ELF-1 (cell line): ENCODE measurements at places on chromosomes 3 and 15.

DNA sequence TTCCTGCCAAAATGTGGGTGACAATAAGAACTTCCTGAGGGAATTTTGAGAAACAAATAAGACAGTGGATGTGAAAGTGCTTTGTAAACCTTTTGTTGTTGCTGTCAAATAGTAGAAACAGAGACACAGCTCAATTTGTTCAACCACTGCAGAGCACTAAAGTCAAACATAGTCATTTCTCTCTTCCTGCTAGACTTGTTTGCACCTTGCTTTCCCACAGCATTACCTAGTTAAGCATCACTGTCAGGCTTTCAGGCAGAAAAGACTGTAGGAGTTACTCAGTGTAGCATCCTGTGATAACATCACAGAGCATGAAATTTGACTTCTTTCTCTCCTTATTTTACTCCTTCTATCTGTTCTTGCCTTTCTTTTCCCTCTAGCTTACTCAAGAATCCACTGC lies 27.1 kb downstream of the SLC12A1 start:
- no peak for DNase-seq

GRCh38 chr3:69751074-69751476 lies 11.8 kb downstream of the MITF start:
- no peak for DNase-seq

DNA sequence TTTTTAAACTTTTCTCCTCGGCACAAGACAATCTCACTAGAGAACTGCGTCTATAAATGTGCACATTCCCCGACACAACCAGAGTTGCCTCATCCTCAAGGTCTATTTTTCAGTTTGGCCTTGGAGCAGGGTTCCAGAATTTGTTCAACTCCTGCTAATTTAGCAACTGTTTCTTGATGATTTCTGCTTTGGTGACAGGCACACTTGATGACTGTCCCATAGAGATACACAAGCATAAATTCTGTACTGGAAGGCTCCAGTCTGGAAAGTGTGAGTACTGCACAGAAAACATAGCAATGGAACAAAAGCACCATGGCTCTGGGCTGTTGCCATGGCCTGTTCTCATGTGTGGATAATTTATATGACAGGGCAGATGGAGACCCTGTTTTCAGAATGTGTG lies 379.6 kb upstream of the PDZRN3 start:
- no peak for DNase-seq

- no peak for DNase-seq
Measured at GRCh38 chr3:43326891-43327581, 40.7 kb downstream of the SNRK start.

- DNase-seq: no peak
Measured at GRCh38 chr15:63931556-63931955, 97.8 kb upstream of the HERC1 start.

GRCh38 chr15:63110428-63111026 lies 11.1 kb upstream of the LACTB start:
- DNase-seq: peak; percentile 18

- no peak for DNase-seq
Measured at GRCh38 chr3:136750897-136751315, 1.3 kb downstream of the STAG1 start.

DNA sequence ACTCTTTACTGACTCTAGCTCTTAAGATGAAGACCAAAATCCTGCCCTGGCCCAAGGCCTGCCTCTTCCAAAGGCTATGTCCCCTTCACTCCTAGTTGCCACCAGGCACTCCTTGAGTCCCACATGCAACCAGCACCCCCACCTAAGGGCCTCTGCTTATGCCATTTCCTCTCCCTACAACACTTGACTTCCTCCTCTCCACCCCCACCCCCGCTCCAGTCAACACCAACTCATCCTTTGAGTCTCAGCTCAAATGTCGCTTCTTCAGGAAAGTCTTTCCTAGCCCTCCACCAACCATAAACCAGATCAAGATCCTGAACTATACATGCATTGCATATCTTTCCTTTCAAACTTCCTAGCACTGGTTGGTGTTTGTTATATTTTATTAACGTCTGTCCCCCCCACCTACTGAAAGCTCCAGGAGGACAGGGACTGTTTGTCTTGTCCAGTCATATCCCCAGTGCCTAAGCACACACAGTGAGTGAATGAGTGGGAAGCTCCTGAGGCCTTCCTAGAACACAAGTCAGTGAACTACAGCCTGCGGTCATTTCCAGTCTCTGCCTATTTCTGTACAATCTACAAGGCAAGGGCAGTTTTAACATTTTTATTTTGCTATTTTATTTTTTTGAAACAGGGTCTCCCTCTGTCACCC lies 7.3 kb downstream of the TBC1D2B start:
- no peak for DNase-seq

DNA sequence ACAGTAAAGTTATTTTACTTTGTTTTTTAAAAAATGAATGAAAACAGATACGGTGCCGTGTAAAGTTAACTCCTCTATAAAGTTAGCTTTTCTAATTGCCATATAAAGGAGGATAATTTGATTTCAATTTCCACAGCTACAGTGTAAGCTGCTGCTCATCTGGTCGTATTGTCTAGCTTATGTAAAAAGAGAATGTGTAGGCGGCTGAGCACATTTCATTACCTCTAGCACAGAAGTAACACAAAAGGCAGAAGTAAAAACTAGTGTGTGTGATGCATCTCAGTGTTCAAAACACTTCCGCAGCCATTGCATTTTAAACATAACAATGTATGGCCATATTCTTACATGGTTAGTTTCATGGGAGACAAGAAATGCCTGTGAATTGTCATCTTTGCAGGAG lies 105.0 kb upstream of the P2RY1 start:
- DNase-seq: no peak

- DNase-seq: peak; percentile 51
Measured at GRCh38 chr15:96365781-96366525, 35.5 kb downstream of the NR2F2 start.

GRCh38 chr15:33581032-33581431 lies 270.3 kb downstream of the RYR3 start:
- DNase-seq: peak; percentile 9

DNA sequence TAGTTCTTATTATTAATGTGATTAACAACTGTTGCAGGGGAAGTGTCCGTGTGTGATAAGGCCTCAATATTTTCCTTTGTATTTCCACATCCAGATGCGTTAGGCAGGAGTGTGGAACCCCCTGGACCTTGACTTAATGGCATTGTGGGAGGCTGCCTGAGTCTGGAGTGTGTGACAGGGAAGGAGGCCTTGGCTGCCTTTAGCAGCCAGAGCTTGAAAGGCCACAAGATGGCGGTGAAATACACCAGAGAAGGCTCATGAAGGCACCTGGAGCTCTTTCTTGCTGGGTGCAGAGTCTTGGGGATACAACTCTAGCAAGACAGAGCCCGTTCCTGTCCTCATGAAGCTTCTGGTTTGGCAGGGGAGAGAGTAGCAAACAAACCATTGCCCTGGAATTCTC lies 36.9 kb downstream of the POLR2M start:
- DNase-seq: peak; percentile 24

GRCh38 chr3:183731611-183732010 lies 34.0 kb downstream of the YEATS2 start:
- no peak for DNase-seq

- no peak for DNase-seq
Measured at GRCh38 chr3:168325684-168326083, 230.0 kb upstream of the GOLIM4 start.

DNA sequence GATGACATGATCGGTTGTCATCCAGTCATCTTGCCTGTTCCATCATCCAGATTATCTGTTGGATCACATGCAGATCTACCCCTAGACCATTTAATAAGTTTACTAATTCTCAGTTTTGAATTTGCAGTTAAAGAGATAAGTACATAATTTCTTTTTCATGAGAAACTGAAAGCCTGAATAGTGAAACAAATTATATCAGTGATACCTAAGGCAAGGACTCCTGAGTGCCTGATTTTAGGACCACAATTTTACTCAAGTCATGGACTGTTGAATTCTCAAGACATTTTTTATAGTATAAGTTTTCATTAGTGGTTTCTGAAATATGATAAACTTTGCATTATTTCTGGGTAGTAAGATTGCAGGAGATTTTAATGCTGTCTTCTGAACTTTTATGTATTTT lies 13.2 kb downstream of the SIDT1 start:
- no peak for DNase-seq

- DNase-seq: no peak
Measured at GRCh38 chr3:106333911-106334618, 465.3 kb upstream of the CBLB start.
